ENCODE measurements at places on chromosomes 5 and 9. TPM values are rescaled to one million over a fixed set of nuclear protein-coding genes. Genes with fewer than 3 reads are reported as not detected.

- no peak for DNase-seq
Observed at GRCh38 chr5:10689391-10690081, 71.5 kb downstream of the DAP start.

DNA sequence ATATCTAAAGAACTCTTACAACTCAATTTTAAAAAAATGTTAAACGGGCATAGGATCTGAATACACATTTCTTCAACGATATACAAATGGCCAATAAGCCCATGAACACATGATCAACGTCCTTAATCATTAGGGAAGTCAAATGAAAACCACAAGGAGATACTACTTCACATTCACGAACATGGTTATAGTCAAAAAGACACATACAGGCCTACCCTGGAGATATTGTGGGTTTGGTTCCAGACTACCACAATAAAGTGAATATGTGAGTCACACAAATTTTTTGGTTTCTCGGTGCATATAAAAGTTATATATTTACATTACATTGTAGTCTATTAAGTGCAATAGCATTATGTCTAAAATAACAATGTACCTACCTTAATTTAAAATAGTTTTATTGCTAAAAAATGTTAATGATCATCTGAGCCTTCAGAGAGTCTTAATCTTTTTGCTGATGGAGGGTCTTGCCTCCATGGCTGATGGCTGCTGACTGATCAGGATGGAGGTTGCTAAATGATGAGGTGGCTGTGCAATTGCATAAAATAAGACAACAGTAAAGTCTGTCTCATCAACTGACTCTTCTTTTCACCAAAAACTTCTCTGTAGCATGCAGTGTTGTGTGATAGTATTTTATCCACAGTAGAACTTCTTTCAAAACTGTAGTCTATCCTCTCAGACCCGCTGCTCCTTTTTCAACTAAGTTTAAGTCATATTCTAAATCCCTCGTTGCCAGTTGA lies 15.1 kb downstream of the AK3 start:
- DNase-seq, result no peak

GRCh38 chr9:112361601-112362000 lies 18.3 kb upstream of the HSDL2 start:
- DNase-seq, result peak; percentile 46

DNA sequence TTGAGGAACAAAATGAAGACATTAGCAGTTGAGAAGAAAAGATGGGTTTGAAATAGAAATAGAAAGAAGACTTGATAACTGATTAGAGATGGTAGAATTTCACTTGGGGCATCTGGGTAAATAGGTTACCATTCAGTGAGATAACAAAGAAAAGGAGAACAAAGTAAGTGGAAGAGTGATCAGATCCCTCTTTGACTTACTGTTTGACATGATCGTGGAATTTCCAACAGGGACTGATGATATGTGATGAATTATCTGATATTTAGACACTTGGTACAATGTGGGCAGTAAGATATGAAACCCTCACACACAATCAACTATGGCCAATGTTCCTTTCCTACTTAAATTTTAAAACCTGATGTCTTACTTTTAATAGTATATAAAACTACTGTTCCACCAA lies 70.1 kb upstream of the STARD4 start:
- DNase-seq, result no peak

The SH3TC2 gene
- 5.8 TPM for total RNA-seq

- no peak for DNase-seq
Observed at GRCh38 chr9:122287214-122287720, 22.6 kb downstream of the MRRF start.
